Activated naive CD4-positive, alpha-beta T cell treated with anti-CD3 and anti-CD28 coated beads, Interleukin-2, amount 10 ng/mL, durations not matched to agents 7 days and 5 days (primary cell): ENCODE measurements at places on chromosomes 6 and 20.
A peak's percentile ranks its signal among the peaks of the same experiment; 100 is the strongest.

GRCh38 chr20:49207076-49207475 is 12.1 kb upstream of the DDX27 start:
- peak; percentile 26 for DNase-seq

DNA sequence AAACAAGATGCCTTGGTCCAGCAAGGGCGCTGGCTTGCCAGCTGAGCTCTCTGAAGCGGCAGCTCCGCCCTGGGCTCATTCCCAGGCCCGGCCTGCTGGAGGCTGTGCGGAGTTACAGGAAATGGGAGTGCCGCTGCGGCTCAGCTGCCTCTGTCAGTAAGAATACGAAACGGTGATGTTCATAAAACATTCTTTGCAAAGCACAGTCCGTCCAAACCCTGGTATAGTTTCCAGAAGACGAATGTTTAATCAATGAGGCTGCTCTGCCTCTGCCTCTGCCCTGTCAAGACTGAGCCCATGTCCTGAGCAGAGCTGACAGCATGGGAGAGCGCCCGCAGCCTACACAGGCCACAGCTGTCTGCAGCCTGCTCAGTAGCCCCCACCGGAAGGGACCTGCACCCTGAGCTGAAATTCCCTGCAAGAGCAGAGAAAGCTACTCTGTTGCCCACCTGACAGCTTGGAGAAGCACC is 153.3 kb upstream of the SNX9 start:
- DNase-seq: peak; percentile 31

- no peak for DNase-seq
Measured at GRCh38 chr6:118697554-118697953, 46.2 kb upstream of the CEP85L start.

- DNase-seq: no peak
Measured at GRCh38 chr6:41494212-41495110, 51.7 kb upstream of the FOXP4 start.

- DNase-seq: no peak
Measured at GRCh38 chr6:146240322-146240721, 211.5 kb downstream of the GRM1 start.

GRCh38 chr6:80094017-80094416 is 12.5 kb upstream of the BCKDHB start:
- DNase-seq: peak; percentile 25

DNA sequence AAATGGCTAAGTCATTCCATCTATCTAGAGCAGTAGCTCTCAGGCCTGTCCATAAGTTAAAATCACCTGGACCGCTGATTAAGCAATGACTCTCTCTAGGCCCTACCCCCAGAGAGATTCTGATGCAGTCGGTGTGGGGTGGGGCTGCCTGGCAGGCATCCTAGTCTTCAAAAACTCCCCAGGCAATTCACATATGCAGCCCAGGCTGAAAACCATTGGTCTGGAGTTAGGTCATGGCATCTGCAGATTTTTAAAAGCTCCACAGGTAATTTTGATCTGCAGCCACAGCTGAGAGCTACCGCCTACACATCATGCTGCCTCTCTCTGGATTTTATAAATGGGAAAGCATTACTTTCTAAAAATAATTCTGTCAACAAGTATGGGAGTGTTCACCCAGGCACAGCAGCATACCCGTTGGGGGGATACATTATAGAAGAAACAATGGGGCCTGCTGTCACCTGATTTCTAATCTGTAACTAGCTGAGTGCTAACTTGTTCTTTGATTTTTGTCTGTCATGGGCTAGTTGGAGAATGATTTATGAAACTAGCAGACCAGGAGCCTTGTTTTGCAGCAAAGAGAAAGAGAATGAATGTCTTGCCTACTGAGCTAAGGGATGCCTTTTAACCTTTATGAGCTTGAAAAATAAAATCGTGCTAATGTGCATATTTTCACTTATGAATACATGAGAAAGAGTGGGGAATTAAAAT is 44.1 kb upstream of the ATXN1 start:
- no peak for DNase-seq

- no peak for DNase-seq
Measured at GRCh38 chr20:24960302-24960801, 11.3 kb downstream of the CST7 start.

DNA sequence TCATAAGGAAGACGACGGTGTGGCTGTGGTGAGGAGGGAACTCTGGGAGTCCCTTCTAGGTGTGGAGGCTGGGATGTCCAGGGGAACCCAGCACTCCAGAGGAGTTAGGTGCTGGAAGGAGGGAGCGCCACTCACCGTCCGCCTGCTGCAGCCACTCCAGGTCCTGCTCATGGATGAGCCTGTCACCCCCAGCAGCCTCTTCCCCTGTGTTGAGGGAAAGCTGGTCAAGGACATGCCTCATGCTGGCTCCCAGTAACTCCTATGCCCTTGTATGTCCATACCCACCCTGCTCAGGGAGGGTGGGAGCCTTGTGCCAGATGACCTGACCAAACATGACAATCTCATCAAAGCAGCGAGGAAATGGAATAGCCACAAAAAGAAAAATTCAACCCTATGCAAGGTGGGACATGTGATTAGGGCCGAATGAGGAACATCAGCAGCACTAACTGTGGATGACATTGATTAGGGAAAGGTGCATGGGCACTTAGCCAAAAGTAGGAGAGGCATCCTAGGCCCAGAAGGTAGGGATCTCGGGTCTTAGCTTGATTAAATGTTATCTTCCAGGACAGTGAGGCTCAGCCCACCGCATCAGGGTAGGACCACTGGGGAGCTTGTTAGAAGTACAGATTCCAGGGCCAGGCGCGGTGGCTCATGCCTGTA is 3.0 kb downstream of the DNPH1 start:
- no peak for DNase-seq

DNA sequence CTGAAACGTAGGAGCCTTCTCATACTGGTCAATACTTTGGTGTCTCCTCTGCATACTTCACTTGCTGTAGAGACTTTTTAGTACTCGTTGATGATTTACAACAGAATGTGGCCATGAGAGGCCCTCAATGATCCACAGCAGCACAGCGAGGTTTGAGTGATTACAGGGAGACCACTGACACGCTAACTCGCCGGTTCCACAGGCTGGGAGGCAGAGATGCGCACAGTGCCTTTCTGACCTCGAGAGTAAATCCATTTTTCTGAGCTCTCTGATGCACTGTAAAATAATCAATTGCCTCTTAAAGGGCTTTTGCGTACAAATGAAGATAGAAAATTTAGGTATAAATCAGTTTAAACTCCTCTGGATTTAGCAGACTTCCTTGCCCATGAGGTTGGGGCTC is 56.2 kb upstream of the TBC1D7 start:
- no peak for DNase-seq

DNA sequence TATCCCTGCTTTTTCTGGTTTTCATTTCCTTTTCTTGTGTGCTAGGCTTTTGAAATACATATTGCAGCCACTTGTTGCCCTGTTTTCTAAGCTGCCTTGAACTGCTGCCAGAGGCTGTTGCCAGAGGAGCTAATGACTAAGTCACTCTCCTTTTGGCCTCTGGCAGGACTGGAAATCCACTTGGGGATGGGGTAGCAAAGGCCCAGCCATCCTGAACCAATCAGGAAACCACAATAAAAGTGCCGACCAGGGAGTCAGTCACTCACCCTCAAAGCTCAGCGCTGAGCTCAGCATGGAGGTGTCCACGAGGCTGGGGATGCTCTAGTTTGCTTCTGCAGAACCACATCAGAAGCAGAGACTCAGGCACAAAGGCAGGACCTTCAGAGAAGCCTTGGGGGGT is 813.0 kb downstream of the DHX35 start:
- DNase-seq: no peak

DNA sequence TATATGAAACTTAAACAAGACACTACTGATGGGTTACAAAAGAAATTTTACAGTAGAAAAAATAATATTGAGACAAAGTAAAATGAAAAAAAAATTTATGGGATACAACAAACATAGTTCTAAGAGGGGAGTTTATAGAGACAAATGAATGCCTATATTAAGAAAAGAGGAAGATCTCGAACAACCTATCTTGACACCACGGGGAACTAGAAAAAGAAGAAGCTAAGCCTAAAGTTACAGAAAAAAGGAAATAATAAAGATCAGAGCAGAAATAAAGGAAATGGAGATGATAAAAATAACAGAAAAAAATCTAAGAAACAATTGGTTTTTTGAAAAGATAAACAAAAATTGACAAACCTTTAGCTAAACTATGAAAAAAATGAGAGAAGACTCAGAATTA is 9.1 kb upstream of the ECHDC1 start:
- no peak for DNase-seq

- DNase-seq: no peak
Measured at GRCh38 chr20:62387933-62388635, 1.2 kb downstream of the RPS21 start.

- DNase-seq: no peak
Measured at GRCh38 chr20:47686545-47686944, 98.7 kb downstream of the SULF2 start.

GRCh38 chr20:20003031-20003954 is 13.9 kb upstream of the NAA20 start:
- DNase-seq: peak; percentile 32

- peak; percentile 65 for DNase-seq
Measured at GRCh38 chr6:7909323-7910276, 988 bp downstream of the TXNDC5 start.
